ENCODE measurements at places on chromosomes 1 and 21.

DNA sequence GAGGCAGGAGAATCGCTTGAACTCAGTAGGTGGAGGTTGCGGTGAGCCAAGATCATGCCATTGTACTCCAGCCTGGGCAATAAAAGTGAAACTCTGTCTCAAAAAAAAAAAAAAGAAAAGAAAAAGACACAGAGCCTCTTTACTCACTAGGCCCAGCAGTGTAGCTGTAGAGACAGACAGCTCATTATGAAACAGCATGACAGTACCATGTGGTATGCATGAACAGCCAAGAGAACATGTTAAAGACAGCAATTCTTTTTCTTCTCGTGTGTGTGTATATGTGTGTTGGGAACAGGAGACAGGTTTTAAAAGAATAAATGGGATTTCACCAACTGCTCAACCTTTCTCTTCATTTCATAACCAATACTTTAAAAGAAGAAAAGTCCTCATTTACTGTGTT lies 118.8 kb downstream of the PIK3R3 start:
- no peak for DNase-seq

DNA sequence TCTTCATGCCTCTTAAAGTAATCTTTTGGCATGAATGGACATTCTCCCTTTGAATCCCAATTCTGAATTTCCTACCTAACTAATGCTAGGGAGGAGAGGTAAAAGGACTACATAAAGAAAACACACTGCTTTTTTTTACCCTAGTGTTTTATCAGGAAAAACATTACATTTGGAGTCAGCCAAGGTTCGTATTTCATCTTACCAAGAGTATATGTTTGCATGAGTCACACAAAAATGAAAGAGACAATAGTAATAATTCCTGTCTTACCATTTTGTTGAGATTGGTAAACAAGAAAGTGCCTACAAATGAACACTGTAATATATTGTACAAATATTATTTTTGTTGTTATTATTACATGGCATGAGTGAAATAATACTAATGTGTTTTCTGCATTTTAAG lies 112.9 kb upstream of the WARS2 start:
- DNase-seq = no peak

- DNase-seq = no peak
These were observed 30.4 kb upstream of the COG2 start for GRCh38 chr1:230611878-230612235.

DNA sequence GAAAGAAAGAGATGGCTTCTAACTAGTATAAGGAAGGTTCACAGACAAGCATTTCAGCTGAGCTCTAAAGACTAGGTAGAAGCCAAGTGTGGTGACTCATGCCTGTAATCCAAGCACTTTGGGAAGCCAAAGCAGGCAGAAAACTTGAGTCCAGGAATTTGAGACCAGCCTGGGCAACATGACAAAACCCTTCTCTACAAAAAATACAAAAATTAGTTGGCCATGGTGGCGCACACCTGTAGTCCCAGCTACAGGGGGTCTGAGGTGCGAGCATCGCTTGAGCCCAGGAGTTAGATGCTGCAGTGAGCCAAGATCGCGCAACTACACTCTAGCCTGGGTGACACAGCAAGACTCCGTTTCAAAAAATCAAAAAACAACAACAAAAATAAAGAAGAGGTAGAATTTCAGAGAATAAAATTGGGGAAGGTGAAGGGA lies 27.8 kb downstream of the FBXO42 start:
- DNase-seq = no peak

GRCh38 chr1:61670016-61670415 lies 54.9 kb downstream of the TM2D1 start:
- no peak for DNase-seq

GRCh38 chr1:2145946-2146835 lies 48.4 kb downstream of the FAAP20 start:
- DNase-seq = no peak

DNA sequence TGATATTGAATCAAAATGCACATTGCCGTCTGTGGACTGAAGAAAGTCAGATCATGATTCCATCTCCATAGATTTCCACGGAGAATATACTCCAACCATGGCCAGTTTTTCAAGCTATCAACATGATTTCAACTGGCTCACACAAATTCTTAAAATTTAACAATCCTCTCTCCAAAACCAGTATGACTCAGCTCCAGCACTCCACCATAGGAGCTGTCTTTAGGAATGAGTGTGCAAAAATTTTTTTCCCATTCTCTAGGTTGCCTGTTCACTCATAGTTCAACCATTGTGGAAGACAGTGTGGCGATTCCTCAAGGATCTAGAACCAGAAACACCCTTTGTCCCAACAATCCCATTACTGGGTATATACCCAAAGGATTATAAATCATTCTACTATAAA lies 40.8 kb downstream of the RGL1 start:
- DNase-seq = no peak

DNA sequence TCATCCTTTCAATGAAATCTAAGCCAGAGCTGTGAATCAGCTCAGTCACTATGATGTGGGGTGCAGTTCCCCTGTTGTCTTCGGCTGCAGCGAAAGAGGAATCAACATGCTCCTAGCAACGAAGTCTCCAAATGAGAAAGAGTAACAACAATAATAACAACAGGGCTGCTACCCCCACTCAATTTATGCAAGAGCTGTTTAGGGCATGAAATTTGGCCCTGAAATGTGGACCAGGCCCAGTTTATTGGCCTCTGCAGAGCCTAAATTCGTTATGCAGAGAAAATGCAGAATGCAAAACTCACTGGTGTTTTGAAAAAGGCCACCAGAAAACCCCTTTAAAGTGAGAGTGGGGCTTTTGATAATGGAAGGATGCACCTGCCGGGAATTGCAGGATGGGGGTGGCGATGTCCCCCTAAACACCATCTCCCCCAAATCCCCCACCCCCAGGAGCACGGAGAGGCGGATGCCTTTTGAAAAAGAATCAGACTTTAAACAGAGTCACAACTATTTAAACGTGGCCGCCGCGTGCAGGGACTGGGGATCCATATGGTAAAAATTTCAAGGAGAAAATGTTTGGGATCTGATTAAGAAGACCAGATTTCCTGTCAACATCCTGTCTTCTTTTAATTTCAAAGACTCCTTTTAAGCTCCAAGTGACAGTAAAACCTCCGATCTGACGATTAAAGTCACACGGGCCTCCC lies 1.9 kb downstream of the RUNX3 start:
- no peak for DNase-seq

DNA sequence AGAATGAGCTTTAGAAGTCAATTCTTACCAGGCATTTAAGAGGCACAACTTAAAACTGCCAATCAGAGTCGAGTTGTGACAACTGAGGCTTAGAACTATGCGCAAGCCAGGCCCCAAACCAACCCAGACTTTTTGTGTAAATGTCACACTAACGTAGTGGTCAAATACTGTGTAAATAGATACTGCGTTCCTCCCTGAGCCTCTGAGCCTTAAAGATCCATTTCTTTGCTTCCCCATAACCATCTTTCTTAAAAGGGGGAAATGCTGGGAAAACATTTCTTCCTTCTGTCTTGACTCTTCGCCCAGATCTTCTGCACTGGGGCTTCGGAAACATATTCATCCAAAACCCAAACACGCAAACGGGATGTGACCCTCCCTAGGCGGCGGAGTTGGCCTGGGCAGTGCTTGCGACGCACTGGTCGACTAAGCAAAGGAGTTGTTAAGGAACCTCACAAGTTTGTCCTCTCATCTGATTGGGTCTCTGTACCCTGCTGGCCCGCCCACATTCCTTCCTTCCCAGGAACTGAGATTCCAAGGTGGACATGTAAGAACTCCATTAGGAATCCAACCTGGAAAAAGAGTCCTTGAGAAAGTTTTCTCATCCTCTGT lies 2.6 kb downstream of the ADAMTS5 start:
- no peak for DNase-seq

GRCh38 chr21:45123440-45123839 lies 49.1 kb downstream of the ADARB1 start:
- peak; percentile 24 for DNase-seq

- DNase-seq = no peak
These were observed 9.9 kb upstream of the RIPK4 start for GRCh38 chr21:41776778-41777177.

GRCh38 chr1:217097819-217098218 lies 374.6 kb upstream of the ESRRG start:
- DNase-seq = no peak

DNA sequence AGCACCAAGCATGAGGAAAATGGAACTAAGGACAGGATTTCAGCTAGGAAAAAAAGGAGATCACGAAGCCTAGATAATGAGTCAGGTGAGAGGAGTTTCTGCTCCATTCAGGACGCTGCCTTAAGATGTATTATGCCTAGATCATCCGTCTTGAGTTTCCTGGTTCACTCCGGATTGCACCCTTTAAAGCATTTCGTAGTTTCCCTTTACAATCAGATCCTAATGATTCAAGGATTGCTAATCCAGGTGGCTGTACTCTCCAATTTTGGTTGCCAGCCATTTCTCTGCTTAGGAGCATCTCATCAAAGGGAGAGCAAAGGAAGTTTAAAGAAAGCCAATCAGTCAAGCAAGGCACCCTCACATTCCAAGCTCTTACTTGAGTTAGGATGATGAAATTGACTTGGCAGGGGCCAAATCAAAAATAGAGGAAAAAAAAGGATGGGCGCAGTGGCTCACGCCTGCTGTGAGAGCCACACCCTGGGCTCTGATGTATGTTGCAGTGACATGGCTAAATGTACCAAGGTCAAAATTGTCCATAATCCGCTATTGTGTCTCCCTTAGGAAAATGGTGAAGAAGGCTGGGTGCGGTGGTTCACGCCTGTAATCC lies 156.9 kb upstream of the SOD1 start:
- no peak for DNase-seq

DNA sequence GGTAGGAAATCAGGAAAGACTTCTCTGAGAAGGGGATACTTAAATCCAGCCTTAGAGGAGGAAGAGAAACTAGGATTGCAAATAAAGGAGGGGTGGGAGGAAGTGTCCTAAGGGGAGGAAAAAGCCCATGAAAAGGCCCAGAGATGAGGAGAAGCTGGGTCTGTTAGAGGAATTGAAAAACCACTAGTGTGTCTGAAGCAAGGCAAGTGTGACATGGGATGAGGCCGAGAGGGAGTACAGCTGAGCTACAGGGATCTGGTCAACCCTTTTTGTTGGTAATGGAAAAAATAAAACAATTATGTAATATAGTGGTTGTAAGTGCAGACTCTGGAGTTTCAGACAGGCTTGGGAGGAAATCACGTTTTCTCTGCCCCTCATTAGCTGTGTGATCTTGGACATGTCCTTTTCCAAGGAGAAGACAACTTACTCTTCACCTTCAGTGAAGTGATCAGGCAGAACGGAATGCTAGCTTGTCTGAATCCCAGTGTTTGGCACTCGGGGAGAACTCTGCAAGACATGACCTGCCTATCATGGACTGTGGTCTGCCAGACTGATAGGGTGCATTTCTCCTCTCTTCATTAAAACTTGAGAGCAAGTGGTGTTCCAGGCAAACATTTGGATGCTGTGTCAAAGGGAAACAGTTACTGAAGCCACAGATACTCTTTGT lies 7.4 kb upstream of the S100A10 start:
- DNase-seq = no peak

- DNase-seq = no peak
These were observed 74.1 kb upstream of the ACTRT2 start for GRCh38 chr1:2946999-2947690.
